Activated CD4-positive, CD25-positive, alpha-beta regulatory T cell treated with anti-CD3 and anti-CD28 coated beads, Interleukin-2, amount 50 U/mL, for 16 hours (primary cell): ENCODE measurements at places on chromosomes 11 and 22.
A peak's percentile ranks its signal among the peaks of the same experiment; 100 is the strongest.

GRCh38 chr22:49587987-49588386 is 239.7 kb downstream of the BRD1 start:
- no peak for DNase-seq

GRCh38 chr11:122743949-122744348 is 88.4 kb downstream of the UBASH3B start:
- peak; percentile 75 for DNase-seq

DNA sequence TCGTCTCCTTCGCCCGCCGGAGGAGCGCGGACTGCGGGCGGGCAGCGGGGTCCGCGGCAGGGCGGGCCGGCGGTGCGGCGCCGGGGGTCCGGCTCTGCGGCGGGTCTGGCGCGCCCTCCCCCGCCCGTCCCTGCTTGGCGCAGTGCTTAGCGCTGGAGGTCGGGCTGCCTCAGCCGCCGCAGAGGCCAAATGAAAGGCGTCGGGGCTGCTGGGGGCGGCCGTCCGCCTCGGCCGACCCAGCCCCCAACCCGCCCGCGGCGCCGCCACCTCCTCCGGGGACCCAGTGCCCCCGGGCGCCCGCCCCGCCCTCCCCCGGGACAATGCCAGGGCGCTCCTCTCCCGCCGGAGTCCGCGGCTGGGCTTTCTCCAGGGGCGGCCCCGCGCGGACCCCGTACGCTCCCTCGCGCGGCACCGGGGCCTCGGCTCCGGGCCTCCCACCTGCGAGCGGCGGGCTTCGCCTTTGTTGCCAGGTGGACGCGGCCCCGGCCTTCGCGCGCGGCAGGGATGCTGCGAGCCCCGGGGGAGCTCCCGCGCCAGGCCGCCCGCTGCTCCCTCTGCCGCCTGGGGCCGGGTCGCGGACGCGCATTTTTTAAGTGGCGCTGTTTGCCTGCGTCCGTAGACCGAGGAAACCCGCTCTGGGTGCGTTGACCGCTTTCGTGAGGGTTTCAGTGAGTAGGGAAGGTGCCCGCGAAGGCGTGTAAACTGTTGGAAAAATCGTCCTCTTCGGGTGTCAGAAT is 583 bp downstream of the APLP2 start:
- DNase-seq: peak; percentile 15

DNA sequence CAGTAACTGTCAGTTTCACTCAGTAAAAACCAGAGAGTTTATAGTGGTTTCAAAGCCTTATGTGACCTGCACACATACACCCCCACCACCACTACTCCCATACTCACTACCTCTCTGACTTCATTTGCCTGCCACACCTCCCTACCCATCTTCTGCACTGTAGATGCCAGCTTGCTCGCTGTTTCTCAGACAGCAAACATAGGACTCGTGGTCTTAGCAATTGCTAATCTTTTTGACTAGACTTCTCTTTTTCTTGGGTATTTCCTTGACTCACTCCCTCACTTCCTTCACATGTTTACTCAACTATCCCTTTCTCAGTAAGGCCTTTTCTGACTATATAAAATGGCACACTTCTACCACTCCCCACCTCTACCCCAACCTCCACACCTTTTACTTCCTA is 27.8 kb downstream of the CEP295 start:
- no peak for DNase-seq

GRCh38 chr11:15158351-15159015 is 43.8 kb downstream of the INSC start:
- no peak for DNase-seq

DNA sequence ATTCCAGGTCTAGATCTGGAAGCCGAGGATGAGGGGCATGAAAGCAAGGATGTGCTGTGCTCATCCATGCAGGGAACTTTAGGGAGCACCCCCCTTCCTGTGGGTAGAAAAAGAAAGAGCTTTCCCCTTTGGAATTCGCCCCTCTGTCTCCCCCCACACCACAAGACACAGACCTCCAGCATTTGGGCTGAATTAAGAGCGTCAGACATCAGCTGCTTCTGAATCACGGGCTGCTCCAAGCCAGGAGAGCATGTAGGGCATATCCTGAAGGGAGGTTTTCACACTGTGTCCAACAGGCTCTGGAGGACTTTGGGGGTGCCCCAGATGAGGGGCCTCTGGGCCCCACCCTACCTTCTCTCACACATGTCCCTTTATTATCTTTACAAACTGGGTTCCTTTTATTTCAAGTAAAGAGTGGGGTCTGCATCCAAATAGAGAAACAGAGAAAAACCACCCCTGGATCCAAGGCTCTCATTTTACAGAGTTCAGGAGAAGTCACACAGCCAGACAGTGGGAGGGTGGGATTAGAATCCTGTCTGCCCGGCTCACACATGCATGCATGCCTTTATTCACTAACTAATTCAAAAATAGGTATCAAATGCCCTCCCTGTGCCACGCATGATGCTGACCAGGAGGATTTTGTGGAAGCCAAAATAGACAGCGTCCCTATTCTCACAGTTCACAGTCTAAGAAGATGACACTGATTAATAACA is 52.8 kb downstream of the LRRC32 start:
- DNase-seq: no peak

DNA sequence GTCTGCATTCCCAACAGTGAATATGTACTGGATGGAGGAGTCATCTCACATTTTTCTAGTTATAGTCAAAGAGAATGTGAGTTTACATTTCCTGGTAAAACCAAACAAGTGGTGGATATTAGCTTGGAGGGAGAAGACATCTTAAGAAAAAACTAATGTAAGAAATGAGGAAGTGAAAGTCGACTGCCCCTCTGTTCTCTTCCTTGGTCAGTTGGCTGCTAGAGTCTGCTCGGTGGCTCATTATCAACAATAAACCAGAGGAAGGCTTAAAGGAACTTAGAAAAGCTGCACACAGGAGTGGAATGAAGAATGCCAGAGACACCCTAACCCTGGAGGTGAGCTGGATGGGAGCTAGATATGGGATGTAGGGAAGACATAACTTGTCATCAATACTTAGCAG is 5.8 kb downstream of the SLC22A9 start:
- DNase-seq: no peak

DNA sequence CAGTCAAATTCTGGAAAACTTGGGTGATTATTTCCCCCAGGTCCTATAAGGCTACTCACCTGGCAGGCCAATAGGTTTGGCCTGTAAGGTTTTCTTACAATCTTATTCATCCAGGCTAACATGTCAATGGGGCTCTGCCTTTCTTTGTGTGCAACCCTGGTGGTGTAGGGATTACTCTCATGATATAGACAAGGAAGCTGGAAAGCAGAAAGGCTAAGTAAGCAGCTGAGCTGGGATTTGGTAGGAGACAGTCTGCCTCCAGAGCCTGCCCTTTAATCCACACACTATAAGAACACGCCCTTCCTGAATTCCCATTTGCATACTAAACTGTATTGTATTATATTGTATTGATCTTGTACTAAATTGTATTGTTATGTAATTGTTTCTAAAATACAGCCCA is 373.3 kb upstream of the CCDC90B start:
- DNase-seq: no peak
